ENCODE measurements at places on chromosomes 11 and 22. TPM values are rescaled to one million over a fixed set of nuclear protein-coding genes. Genes with fewer than 3 reads are reported as not detected.

- no peak for ATAC-seq
Measured at GRCh38 chr22:46350121-46350520, 14.6 kb downstream of the TRMU start.

The TMEM135 gene
- 14.3 TPM for total RNA-seq

- no peak for ATAC-seq
Measured at GRCh38 chr11:34613552-34614056, 7.3 kb upstream of the EHF start.

DNA sequence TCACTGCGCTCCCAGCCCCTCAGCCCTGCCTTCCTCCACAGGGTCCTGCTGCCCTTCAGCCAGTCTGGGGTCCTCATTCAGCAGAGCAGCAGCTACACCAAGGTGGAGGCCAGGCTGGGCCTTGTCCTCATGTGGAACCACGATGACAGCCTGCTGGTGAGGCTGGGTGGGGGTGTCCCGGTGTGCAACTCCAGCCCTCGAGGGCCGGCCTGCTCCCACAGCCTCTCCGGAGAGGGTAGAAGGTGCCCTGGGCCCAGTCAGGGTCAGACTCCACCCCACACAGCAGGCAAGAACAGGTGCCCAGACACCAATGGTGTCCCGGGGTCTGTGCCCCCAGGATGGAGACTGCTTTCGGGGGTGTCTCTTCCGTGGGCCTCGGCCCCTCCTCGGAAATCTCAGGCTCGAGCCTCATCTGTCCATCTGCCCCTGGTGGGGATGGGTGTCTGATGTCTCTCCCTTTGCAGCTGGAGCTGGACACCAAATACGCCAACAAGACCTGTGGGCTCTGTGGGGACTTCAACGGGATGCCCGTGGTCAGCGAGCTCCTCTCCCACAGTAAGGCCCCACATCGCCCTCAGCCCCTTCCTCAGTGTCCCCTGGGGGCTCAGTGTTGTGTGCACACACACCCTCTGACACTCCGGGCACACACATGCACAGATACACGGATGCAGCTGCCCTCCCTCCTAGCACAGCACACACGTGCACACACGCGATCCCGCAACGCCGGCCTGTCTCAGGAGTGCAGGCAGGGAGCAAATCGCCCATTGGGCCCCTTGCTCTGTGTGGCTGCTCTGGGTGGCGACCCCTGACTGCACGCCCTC lies 4.9 kb downstream of the MUC5AC start:
- no peak for ATAC-seq

- ATAC-seq = no peak
Measured at GRCh38 chr11:99505316-99505715, 484.6 kb downstream of the CNTN5 start.

GRCh38 chr11:16611401-16611921 lies 127.0 kb upstream of the C11orf58 start:
- ATAC-seq = no peak

The KRTAP5-9 gene
- 0.36 TPM for total RNA-seq

GRCh38 chr11:115222863-115223530 lies 281.2 kb downstream of the CADM1 start:
- ATAC-seq = no peak

GRCh38 chr22:36286096-36286957 lies 33.4 kb downstream of the APOL1 start:
- peak; percentile 81 for ATAC-seq

- peak; percentile 4 for ATAC-seq
Measured at GRCh38 chr11:124745835-124746620, 6.0 kb downstream of the VSIG2 start.

The KCTD14 gene
- 2.3 TPM for total RNA-seq

DNA sequence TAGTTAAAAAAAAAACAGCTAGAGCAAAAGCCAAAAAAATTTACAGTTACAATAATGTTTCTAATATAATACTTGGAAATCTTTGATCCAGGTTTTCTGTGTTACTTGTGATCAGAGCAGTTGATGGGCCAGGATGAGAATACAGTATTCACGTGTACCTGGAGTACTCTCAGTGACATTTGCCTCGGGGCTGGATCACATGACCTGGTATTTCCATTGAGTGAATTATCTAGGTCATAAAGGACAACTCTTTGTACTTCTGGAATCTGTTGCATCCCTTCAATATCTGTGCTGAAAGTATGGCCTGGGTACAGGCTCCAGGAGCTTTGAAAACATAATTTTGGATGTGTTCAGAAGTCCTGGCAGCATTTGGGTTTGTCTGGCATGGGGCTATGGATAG lies 93.5 kb downstream of the GRAMD1B start:
- no peak for ATAC-seq

GRCh38 chr11:62854013-62854824 lies 14.8 kb upstream of the WDR74 start:
- no peak for ATAC-seq

- ATAC-seq = no peak
Measured at GRCh38 chr22:50701428-50702154, 29.0 kb downstream of the SHANK3 start.

DNA sequence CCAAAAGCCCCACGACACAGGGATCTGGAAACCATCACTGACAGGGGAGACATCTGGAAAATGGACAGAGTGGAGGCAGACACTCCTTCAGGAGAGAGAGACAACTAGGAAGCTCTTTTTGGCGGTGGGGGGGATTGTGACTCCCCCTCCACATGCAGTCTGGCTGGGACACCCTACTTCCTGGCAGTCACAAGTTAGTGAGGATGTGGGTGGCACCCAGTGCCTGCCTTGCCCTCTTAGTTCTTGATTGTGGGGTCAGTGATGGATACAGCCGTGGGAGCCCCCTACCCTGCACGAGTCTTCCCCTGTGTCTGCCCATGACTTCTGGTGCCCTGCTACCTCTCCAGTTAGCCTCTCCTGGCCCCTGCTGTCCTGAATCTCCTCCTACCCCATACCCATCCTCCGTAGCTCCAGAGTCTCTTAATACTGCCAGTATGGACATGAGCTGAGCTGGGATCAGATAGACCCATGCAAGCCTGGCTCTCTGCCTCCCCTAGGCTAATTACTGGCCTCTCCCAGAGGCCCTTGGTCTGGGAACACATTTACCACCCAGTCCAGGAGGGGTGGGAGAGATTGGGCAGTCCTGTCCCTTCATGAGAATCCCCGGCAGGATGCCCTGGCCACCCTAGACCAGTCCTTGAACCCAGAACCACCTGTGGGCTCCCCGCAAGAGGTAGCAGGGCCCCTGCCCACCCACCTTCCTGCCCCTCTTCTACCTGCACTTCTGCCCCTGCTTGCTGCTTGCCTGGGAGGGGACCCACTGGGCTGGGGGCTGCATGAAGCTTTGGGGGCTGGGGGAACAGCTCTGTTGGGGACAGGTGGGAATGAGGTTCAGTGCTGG lies 22.8 kb downstream of the RHBDD3 start:
- peak; percentile 19 for ATAC-seq

- ATAC-seq = no peak
Measured at GRCh38 chr22:18119409-18120110, 9.0 kb downstream of the TUBA8 start.

DNA sequence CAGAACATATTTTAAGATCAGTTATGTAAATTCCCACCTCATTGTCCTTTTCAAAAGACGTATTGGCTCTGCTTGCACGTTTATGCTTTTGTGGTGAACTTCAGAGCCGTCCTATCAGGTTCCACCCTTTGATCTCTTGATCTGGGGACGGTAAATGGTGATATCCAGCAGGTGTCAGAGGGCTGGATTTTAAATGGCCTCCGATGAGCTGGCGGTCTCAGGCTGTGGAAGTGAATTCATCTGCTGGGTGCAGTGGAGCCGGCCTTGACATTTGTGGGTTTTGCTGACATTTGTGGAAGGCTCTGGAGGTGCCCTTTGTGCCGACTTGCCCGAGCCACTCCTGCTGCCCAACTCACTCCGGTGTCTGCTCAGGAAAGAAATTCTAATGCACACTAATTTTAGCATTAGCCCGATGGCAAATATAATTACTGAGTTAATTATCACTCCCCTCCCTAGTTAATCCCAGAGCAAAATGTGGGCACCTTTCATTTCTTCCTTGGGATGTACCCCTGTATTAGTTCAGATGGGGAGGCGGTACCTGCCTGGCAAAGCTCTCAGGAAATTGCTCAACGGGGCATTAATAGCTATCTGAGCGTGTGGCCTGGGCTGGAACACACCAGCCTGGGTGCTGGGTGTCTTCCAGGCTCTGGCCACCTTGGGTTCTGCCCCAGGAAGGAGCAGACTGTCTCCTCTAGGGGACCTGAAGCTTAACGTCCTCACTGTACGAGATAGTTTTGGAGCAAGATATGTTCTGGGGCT lies 9.1 kb downstream of the LRP5 start:
- peak; percentile 53 for ATAC-seq

GRCh38 chr22:41092023-41092817 lies at the start of gene EP300:
Gene EP300 (plus strand): TSS chr22:41092592. CDS start chr22:41093005, 413 bp downstream.
- peak; percentile 56 for ATAC-seq

Measured in esophagus mucosa (tissue), 1 donor.